Stimulated activated CD8-positive, alpha-beta memory T cell treated with anti-CD3 and anti-CD28 coated beads, Interleukin-12 subunit alpha, Interleukin-12 subunit beta, amount 100 ng/mL, for 4 hours (primary cell): ENCODE measurements at places on chromosomes 11 and 22.

GRCh38 chr11:110907629-110908028 is 195.4 kb upstream of the ARHGAP20 start:
- no peak for DNase-seq

GRCh38 chr22:35191412-35191811 is 65.9 kb upstream of the HMGXB4 start:
- no peak for DNase-seq

- DNase-seq, result no peak
Observed at GRCh38 chr11:20004866-20005265, 155.4 kb downstream of the DBX1 start.

DNA sequence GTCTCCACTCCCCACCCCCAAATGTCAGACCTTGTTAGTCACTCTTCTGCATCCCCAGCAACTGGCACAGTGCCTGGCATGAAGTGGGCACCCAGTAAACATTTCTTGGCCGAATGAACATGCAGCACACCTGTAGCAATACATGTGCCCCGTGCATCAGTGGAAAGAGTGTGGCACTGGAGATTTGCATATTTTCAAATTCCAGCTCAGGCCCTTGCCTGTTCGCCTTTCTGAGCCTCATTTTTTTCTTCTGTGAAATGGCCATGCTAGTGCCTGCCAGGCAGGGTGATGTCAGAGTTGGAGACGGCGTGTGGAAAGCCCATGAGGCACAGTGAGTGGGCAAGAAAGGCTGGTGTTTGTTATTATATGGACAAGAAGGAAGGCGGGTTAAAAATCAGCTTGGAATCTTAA is 38.7 kb downstream of the CD82 start:
- DNase-seq, result no peak

DNA sequence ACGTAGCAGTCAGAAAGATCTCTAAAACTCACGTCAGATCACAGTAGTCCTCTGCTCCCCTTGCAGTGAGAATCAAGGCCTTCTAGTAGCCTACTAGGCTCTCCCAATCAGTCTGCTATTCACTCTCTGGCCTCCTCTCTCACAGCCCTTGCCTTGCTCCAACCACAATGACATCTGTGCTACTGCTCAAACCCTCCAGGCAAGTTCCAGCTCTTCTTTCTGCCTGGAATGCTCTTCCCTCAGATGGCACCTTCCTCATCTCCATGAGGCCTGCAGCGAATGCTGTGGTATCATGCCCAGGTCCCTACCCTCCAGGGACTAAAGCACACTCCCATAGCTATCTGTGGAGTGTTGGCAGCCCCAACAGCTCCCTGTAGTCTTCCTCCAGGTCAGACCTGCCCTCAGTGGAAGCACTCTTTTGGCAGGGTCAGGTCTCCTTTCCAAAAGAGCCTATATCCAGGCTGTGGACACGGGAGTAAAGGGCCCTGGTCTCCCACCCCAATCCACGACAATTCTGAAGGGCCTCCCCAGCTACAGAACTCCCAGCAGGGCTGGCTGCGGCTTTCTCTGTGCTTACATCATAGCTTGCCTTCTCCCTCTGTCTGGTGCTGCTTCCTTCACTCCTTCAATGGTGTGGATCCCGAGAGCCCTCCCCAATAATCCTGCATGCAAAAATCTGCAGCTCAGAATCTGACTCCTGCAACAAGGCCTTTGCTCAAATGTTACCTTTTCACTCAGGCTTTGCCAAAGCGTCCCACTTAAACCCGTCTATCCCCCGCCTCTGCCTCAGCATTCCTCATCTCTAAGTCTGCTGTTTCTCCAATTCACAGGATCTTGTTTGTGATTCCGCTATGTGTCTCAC is 8.9 kb downstream of the HIRA start:
- no peak for DNase-seq
